ENCODE measurements at places on chromosomes 5 and 9.

DNA sequence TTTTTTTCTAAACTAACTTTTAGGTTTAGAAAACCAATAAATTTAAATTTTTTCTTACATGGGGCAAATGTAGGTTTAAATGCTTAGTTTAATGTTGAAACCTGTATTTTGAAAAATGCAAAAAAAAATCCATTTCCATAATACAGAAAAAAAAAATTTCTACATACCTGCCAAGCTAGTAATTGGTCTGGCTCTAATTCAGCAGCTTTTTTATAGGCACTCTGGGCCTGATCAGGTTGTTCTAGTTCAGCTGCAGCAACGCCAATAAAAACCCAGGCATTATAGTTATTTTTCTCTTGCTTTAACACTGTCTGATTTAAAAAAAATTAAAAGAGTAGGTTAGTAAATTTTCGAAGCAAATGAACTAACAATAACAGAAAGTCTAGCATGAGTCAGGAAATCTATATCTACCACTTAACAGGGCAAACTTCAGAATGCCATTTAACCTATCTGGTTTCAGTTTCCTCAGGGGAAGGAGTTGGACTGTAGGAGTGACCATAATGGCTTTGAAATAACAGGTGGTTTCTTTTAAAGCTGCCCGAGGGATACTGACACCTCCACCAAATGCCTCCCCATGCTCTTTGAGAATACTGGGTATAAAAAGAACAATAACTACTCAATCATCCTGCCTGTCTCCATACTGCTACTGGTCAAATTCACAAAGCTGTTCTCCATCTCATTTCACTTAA, 11.6 kb downstream of the SKIC3 start:
- DNase-seq, result no peak

- DNase-seq, result no peak
Measured at GRCh38 chr5:155047818-155048217, 34.3 kb downstream of the KIF4B start.

GRCh38 chr5:24854850-24855249, 210.1 kb upstream of the CDH10 start:
- DNase-seq, result no peak

DNA sequence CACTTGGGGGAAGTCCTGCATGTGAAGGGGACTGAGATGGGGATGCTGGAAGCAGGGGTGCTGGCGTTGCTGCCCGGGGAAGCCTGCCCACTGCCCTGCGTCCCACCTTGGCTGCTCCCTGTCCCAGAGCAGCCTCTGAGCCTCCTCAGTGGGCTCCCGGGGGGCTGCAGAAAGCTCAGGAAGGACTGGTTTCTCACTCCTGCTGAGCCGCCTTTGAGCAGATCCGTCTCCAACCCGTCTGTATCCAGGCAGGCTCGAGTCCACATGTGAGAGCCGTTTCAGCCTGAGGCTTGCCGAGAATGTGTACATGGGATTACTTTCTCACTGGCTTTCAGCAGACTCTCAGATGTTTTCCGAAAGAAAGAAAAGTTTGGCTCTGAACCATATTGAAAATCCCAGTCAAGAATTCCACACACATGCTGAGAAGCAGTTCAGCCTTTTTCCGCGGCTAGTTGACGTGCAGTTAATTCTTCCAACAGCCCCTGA, 95.3 kb upstream of the COL5A1 start:
- DNase-seq, result no peak

DNA sequence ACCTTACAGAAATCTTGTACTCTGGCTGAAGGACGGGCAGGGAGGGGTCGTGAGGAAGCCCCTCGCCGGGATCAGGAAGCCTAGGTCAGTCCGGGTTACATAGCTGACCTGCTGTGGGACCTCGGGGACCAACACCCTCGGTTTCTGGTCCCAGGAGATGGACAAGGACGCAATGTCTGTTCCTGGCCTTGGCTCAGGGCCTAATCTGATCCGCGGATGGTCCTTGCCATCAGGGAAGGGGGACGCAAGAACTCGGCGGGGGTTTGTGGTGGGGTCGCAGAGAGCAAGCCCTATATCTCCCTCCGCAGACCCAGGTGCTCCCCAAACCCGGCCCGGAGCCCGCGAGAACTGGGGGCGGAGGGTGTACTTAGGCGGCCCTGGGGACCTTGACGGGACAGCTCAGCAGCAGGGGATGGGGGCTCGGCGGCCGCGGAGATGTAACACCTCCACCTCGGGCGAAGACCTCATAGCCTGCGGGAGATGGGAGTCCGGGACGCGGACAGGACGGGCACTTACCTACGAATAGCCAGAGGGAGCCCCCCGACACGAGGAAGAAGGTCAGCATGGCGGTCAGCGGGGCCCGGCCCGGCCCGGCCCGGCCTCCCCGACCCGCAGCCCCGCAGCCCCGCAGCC, 353 bp downstream of the ACSL6 start:
- DNase-seq, result no peak

GRCh38 chr5:170377027-170377426, 12.1 kb downstream of the KCNMB1 start:
- DNase-seq, result no peak

DNA sequence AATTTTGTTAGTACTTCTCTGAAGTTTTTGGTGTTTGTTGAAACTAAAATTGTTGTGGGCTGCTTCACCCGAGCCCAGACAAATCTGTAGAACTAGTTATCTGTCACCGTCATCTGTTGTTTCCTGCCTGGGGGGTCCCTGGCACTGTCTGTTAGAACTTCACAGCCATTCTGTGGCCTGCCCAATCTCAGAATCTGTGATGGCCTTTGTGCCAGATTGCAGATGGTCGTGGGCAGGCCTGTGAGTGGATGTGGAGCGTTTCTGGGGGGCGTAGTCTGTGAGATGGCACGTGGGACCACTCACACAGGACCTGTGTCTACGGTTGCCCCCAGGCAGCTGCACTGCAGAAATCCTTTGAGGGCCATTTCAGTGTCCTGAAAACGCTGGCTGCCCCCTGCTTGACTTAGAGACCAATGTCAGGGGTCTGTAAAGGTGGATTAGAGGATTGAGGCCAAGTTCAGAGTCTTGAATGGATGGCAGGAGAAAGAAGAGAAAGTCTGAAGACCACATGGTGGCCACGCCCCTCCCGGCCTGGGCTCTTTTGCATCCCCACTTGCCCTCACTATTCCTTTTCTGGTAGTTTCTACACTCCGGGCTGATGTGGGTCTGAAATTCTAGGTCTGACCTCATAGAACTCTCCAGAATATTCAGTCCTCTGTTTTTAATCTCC, 38.3 kb downstream of the TRIO start:
- DNase-seq, result no peak

DNA sequence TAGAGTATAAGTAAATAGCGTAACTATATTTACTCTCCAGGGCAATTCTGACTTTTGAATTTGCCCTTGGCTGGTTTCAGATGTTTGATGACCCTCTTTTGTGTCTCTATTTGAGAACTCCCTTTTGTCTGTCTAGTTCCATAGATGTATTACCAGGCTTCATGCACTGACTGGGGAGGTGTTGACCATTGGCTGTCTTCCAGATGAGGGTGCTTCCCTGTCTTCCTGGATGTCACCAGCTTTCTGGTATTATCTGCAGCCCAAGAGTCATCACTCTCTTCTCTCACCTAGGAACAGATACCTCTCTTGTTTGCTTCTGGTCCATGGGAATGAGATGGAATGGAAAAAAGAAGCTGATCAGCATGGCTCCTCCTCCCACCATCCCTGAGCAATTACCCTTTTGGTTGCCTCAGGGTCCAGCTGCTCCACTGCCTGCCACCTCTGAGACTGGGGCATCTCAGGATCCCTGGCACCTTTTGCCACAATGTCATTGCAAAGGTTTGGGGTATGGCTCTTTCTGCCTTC, 58.7 kb upstream of the TMED7 start:
- DNase-seq, result no peak

GRCh38 chr9:90457386-90458190, 185.0 kb downstream of the DIRAS2 start:
- DNase-seq, result no peak

DNA sequence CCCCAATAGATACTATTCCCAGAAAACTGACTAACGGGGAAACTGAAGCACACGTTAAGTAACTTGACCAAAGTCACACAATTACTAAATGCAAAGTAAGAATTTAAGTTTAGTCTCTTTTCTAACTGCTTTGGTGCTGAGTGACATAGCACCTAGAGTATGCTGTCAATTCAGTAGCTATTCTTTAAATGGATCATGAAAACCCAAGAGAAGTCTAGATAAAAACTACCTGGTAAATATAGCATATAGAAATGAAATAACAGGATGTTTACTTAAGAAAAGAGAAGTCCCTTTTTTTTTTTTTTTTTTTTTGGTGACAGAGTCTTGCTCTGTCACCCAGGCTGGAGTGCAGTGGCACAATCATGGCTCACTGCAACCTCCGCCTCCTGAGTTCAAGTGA, 129.2 kb downstream of the PDE4D start:
- no peak for DNase-seq

GRCh38 chr9:120542701-120543490, 37.1 kb downstream of the CDK5RAP2 start:
- no peak for DNase-seq

GRCh38 chr5:101520417-101520816, 617.3 kb upstream of the ST8SIA4 start:
- no peak for DNase-seq

- no peak for DNase-seq
Measured at GRCh38 chr5:72835633-72836032, 19.2 kb downstream of the TNPO1 start.

DNA sequence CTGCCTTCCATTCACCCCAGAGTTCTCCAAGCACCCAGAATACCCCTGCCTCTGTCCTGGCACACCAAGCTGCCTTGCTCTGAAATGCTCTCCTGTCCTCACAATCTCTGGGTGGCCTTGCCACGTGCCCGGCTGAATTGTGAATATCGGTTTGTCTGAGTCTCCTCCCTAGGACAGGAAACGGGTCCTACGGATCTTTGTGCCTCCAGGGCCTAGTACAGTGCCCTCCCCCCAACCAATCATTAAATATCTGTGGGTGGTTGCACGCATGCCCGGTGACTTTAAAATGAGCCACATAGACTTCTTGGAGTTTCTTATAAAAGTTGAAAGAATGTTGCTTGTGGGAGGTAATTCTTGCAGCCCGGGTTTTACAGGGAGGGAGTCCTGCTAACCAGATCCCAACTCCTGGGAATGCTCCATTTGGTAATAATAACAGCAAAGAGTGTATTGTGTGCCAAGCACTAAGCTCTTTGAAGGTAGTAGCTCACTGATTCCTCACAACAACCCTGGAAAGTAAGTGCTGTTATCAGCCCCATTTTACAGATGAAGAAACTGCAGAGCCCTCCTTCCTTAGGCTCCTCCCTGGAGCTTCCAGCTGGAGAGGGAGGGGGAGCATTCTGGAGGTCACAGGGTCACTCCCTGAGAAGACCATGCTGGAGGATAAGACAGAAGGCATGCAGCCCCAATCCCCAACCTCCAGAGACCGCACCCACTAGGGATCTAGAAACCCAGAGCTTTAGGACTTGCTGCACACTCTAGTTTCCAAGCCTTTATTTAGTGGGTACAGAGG, 23.4 kb downstream of the URM1 start:
- DNase-seq, result peak; percentile 41

DNA sequence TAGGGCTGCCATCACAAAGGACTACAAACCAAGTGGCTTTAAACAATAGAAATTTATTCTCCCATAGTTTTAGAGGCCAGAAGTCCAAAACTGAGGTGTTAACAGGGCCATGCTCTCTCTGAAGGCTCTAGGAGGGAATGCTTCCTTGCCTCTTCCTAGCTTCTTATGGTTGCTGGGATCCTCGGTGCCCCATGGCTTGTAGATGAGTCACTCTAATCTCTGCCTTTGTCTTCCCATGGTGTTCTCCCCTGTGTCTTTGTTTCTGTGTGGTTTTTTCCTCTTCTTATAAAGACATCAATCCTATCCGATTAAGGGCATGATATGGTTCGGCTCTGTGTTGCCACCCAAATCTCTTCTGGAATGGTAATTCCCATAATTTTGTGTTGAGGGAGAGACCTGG, 178.8 kb upstream of the NREP start:
- DNase-seq, result no peak

GRCh38 chr9:134455537-134455933, 129.3 kb downstream of the RXRA start:
- no peak for DNase-seq

- no peak for DNase-seq
Measured at GRCh38 chr5:1851290-1851934, 31.3 kb downstream of the IRX4 start.

DNA sequence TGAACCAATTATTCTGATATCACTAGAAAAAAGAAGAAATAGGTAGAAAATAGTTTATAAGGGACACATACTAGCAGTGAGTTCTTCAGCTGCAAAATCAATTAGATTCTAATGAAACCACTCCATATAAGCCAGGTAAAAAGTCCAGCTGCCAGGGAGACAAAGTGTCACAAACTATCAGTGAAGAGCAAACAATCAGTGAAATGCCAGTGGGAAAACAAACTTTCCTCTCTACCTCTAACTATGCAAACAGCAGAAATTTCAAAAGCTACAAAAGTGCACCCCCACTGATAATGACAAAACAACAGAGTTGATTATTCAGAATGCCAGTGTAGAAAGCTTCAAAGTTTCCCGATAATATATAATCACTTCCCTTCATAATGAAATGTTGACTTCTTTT, 637.2 kb upstream of the ITGA1 start:
- no peak for DNase-seq

DNA sequence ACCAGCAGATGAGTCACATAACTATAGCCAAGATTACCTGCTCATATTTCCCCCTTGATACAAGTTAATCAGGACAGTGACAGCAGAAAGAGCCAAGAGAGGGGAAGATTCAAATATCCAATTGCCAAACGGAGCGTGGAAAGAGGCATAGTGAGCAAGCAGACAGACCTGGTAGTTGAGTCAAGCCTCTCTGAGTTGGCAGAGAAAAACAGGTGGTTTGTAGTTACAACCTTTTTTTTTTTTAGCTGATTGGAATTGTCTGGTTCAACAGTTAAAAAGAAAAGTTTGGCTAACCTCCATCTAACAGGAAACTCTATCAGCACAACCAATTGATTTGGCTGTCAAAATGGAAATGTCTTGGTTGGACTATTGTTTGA, 272.1 kb downstream of the TLE1 start:
- DNase-seq, result no peak

GRCh38 chr5:138936225-138936967, 61.3 kb upstream of the LRRTM2 start:
- no peak for DNase-seq

DNA sequence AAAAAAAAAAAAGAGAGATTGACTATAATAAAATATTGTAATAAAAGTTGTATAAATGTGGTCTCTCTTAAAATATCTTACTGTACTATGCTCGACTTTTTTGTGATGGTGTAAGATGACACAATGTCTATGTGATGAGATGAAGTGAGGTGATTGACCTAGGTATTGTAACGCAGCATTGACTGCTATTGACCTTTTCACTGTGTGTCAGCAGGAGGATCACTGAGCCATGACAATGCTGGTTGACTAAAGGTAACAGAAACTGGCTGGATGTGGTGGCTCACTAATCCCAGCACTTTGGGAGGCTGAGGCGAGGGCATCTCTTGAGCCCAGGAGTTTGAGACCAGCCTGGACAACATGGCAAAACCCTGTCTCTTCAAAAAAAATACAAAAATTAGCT, 78.6 kb upstream of the MYO10 start:
- DNase-seq, result no peak

DNA sequence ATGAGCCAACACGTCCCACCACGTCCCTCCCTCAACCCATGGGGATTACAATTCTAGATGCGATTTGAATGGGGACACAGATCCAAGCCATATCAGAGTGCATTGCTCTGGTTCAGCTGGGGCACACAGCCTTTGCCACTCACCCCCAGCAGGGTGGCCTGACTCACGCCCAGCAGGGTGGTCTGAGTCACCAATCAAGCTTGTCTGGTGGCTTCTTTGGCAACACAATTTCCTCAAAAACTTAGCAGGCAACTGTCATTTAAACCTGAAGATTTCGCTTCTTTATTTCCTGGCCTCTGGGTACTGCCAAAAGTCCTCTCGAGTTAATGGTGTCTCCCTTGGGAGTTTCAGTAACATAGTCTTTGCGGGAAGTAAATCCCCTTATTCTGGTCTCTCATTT, 16.3 kb upstream of the SEMA5A start:
- no peak for DNase-seq

All from hippocampal formation (tissue), 2 donors.